ENCODE measurements at places on chromosomes 6 and 20. TPM values are rescaled to one million over a fixed set of nuclear protein-coding genes. Genes with fewer than 3 reads are reported as not detected.

GRCh38 chr6:146183831-146184230 lies 155.0 kb downstream of the GRM1 start:
- H3K27me3 ChIP-seq, result no peaks in the 10 kb centered on the region
- no peaks in the 10 kb centered on the region for H3K4me1 ChIP-seq
- H3K27ac ChIP-seq, result no peak overlapping the region
- no peak for DNase-seq
- H3K4me3 ChIP-seq, result no peak overlapping the region

- DNase-seq, result no peak
- peaks cover 8% of the 10 kb centered on the region for H3K4me1 ChIP-seq
- H3K27me3 ChIP-seq, result no peaks in the 10 kb centered on the region
- no peak overlapping the region for H3K27ac ChIP-seq
Measured at GRCh38 chr6:13260101-13260598, 68.2 kb downstream of the TBC1D7 start.

DNA sequence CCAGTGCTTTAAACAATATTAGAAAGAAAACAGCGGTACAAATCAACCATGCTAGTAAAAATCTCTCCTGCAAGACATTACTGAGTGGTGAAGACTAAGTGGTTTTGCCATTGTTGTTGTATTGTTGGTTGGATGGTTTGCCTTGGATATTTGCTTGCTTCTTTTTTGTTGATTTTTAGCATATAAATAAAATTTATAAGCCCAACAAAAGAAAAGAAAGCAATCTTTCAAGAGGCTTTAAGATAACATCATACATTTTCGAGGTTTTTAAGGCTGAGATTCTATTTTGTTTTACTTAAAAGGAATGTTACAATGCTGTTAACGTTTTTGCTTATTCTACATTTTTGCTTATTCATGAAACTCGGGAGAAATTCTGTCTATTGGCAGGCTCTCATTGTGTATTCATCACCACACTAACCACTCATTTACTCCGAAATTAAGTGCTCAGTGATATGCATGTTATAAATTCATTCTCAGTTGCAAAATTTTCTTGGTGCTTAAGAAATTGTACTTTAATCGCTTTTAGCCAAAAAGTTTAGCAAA lies 139.1 kb downstream of the LAMA2 start:
- no peaks in the 10 kb centered on the region for H3K4me1 ChIP-seq
- H3K27ac ChIP-seq, result no peak overlapping the region
- H3K36me3 ChIP-seq, result no peaks in the 10 kb centered on the region
- no peak overlapping the region for H3K4me3 ChIP-seq

DNA sequence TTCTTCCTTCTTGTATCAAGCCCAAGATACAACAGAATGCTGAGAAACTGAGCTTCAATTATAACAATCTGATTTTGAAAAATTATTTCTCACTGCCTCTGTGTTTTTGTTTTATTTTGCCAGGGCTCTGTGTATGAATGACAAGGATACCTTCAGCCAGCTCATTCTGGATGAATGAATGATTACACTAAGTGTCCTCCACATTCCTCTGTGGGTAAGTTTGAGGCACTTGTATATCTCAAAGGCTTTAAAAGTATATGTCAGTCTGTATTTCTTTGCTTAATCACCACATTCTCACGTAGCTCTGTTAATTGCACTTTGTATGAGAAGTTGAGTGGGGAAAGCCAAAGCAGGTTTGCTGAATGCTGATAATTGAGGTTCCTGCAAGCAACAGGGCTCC lies 95.1 kb downstream of the TIAM2 start:
- no peaks in the 10 kb centered on the region for H3K36me3 ChIP-seq
- H3K27me3 ChIP-seq, result peaks cover 5% of the 10 kb centered on the region
- H3K4me1 ChIP-seq, result no peaks in the 10 kb centered on the region
- no peak overlapping the region for H3K4me3 ChIP-seq
- DNase-seq, result no peak

- H3K27ac ChIP-seq, result no peak overlapping the region
- H3K4me1 ChIP-seq, result no peaks in the 10 kb centered on the region
- DNase-seq, result no peak
- no peaks in the 10 kb centered on the region for H3K36me3 ChIP-seq
- H3K27me3 ChIP-seq, result peaks cover 6% of the 10 kb centered on the region
Measured at GRCh38 chr6:138031850-138032249, 75.4 kb downstream of the PERP start.

DNA sequence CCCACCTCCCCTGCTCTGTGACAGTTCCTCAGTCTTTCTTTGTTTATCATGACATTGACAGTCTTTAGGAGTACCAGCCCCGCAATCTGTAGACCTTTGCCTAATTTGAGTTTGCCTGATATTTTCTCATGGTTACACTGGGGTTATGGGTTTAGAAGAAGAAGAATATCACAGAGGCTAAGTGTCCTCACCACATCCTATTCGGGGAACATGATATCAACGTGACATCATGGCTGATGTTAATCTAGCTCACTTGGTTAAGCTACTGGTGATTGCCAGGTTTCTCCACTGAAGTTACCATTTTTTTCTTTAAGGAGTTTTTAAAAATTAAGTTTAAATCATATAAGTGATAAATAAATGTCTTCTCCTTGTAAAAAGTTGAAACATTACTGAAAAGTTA lies 127.5 kb downstream of the CEP57L1 start:
- no peak for DNase-seq
- no peaks in the 10 kb centered on the region for H3K27me3 ChIP-seq
- no peaks in the 10 kb centered on the region for H3K36me3 ChIP-seq
- peaks cover 11% of the 10 kb centered on the region for H3K4me1 ChIP-seq
- no peak overlapping the region for H3K4me3 ChIP-seq

DNA sequence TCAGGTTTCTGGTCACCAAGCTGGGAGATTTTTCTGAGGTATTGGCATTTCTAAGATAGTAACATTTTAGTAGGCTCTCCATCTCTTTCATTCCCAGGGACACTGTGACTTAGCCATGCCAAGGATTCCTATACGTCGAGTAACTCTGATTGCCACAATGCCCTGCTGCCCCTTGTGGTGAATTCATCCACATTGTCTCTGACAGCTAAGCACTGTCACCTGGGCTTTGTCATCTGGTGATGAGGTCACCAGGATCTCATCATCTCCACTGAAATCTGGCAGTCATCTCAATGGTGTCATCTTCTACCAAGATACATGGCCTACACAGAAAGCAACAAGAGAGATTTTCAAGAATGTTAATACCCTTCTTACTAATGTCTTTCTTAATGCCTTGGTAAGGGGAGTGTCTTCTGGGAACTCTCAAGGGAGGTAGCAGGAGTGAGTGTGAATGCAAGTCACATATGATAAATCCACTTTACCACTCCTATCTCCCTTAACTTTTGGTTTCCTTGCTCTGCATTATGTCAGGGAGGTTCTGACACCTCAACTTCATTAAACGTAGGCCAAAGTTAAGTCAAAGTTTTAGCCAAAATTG lies 246.7 kb downstream of the CD109 start:
- no peak overlapping the region for H3K4me3 ChIP-seq
- no peaks in the 10 kb centered on the region for H3K27me3 ChIP-seq
- DNase-seq, result no peak
- no peaks in the 10 kb centered on the region for H3K4me1 ChIP-seq
- no peak overlapping the region for H3K27ac ChIP-seq

DNA sequence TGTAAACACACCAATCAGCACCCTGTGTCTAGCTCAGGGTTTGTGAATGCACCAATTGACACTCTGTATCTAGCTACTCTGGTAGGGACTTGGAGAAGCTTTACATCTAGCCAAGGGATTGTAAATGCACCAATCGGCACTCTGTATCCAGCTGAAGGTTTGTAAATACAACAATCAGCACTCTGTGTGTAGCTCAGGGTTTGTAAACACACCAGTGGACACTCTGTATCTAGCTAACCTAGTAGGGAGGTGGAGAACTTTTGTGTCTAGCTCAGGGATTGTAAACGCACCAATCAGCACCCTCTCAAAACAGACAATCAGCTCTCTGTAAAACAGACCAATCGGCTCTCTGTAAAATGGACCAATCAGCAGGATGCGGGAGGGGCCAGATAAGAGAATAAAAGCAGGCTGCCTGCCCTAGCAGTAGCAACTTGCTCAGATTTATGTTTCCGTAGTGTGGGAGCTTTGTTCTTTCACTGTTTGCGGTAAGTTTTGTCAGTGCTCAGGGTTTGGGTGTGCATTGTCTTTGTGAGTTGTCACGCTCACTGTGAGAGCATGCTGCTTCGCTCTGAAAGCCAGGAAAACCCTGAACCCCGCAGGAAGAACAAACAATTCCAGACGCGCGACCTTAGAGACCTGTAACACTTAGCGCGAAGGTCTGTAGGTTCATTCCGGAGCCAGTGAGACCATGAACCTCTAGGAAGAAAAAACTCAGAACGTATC lies 37.0 kb downstream of the RIOK1 start:
- H3K4me1 ChIP-seq, result no peaks in the 10 kb centered on the region
- H3K4me3 ChIP-seq, result no peak overlapping the region
- H3K27ac ChIP-seq, result no peak overlapping the region
- no peaks in the 10 kb centered on the region for H3K27me3 ChIP-seq

DNA sequence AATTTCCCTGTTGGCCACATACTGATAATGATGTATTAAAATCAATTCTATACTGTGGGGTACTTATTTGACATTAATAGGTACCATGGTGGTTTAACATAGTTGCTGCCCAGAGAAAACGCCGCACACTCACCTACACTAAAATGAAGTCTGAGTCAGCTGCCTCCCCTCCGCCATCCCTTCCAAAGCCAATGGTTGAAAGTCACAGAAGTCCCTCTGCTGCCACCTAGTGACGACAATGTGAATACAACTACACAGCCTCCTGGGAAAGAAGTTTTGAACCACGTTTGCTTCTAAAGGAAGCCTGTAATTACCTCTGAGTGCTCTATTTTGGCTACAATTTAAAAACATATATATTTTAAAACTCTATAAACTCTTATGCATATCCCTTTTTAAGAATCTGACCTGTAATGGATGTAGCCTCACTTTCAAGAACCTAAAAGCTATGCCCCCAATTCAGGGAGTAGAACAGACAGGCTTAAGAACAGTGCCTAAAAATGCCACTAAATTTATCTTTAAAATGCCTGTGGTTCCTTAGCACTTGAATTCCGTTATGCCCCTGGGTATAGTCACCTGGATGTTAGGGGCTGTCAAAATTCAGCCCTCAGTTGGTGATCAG lies 20.6 kb upstream of the ECI2 start:
- peak; percentile 72 for DNase-seq
- peaks cover 5% of the 10 kb centered on the region for H3K4me1 ChIP-seq
- H3K4me3 ChIP-seq, result no peak overlapping the region
- no peak overlapping the region for H3K27ac ChIP-seq
- H3K27me3 ChIP-seq, result peaks cover 6% of the 10 kb centered on the region

DNA sequence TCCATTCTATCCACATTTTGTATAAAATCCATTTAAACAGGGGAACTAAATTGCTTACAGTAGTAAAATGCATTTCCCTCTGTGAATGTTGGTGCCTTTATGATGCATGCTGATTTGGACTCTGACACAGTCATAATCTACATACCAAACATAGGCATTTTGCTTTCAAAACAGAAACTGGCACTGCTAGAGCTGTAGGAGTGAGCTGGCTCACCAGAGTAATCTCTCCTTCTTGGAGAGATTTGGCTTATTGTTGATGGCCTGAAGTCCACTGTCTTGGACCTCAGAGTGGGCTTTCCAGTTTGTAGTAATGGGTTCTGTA lies 363.2 kb upstream of the FLRT3 start:
- H3K27me3 ChIP-seq, result no peaks in the 10 kb centered on the region
- no peaks in the 10 kb centered on the region for H3K4me1 ChIP-seq
- DNase-seq, result no peak
- H3K4me3 ChIP-seq, result no peak overlapping the region
- H3K27ac ChIP-seq, result no peak overlapping the region

DNA sequence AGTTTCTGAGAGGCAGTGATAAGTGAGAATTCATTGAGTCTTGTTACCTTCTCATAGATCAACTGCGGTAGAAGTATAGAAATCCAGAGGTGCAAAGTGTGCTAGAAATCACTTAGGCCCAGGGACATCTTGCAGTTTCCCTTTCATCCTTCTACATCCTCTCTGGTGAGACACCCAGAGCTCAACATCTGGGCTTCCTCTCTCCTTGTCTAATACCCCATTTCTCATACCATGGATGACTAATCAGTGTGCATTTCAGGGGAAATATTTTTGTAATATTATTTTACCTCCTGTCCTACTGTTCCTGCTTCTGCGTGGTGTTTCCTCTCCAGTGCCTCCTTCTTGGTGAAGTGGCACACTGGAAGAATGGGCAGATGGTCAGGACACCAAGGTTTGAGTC lies 322.4 kb downstream of the TFAP2B start:
- no peak overlapping the region for H3K4me3 ChIP-seq
- H3K27ac ChIP-seq, result no peak overlapping the region
- no peaks in the 10 kb centered on the region for H3K27me3 ChIP-seq
- H3K36me3 ChIP-seq, result no peaks in the 10 kb centered on the region
- H3K4me1 ChIP-seq, result no peaks in the 10 kb centered on the region
- DNase-seq, result no peak

DNA sequence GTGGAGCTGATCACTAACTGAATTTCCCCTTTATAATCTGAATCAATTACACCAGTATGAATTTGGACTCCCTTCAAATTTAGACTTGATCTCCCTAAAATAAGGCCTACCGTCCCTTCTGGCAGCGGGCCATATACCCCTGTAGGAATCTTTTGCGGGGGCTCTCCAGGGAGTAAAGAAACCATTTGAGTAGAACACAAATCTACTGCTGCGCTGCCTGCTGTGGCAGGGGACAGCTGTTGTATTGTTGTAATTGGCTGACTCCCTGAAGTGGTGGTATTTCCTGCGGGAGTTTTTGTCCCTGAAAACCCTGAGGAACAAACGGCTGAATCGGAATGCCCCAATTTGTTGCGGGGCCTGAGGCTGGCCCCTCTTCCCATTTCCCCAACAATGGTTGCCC lies 16.0 kb upstream of the PTCRA start:
- H3K4me1 ChIP-seq, result peaks cover 14% of the 10 kb centered on the region
- H3K36me3 ChIP-seq, result no peaks in the 10 kb centered on the region
- no peaks in the 10 kb centered on the region for H3K27me3 ChIP-seq
- no peak overlapping the region for H3K27ac ChIP-seq
- no peak for DNase-seq
- no peak overlapping the region for H3K4me3 ChIP-seq

- peak overlapping the region; percentile 77 for H3K27ac ChIP-seq
- H3K27me3 ChIP-seq, result peaks cover 11% of the 10 kb centered on the region
- peak overlapping the region; percentile 1 for H3K4me3 ChIP-seq
- no peaks in the 10 kb centered on the region for H3K36me3 ChIP-seq
- peaks cover 16% of the 10 kb centered on the region for H3K4me1 ChIP-seq
Measured at GRCh38 chr20:62522748-62523396, 47.1 kb upstream of the GATA5 start.

GJA10 gene
- total RNA-seq, result not detected

FAM162B gene
- total RNA-seq, result not detected

STK4 gene
- 198 TPM for total RNA-seq

ZNF165 gene
- total RNA-seq, result 4.3 TPM

EEF1E1 gene
- total RNA-seq, result 92.0 TPM
